Activated gamma-delta T cell treated with Interleukin-2 at 50 U/mL for 16 hours (primary cell): ENCODE measurements at places on chromosomes 5 and 9.
A peak's percentile ranks its signal among the peaks of the same experiment; 100 is the strongest.

- DNase-seq, result no peak
These were observed 388.6 kb upstream of the CDH6 start for GRCh38 chr5:30804739-30805505.

- no peak for DNase-seq
These were observed 55.2 kb upstream of the CTSL start for GRCh38 chr9:87670572-87671264.

DNA sequence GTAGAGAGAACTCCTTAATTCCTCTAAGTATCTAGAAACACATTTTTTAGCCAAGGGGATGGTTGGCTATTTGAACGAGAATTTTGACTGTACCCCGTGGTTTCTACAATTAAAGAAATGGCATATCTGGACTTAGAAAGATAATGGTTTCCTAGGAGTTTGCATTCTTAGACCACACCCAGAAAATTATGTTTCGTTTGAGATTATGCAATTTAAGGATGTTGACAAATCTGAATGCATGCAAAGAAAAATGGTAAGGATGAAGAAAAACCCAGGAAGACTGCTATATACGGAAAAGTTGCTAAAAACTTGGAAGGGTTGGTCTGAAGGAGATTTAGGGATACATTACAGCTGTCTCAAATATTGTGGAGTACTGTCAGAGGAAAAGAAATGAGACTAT, 538.5 kb upstream of the WWC1 start:
- DNase-seq, result no peak

- no peak for DNase-seq
These were observed 17.2 kb downstream of the KDM3B start for GRCh38 chr5:138369706-138370105.

DNA sequence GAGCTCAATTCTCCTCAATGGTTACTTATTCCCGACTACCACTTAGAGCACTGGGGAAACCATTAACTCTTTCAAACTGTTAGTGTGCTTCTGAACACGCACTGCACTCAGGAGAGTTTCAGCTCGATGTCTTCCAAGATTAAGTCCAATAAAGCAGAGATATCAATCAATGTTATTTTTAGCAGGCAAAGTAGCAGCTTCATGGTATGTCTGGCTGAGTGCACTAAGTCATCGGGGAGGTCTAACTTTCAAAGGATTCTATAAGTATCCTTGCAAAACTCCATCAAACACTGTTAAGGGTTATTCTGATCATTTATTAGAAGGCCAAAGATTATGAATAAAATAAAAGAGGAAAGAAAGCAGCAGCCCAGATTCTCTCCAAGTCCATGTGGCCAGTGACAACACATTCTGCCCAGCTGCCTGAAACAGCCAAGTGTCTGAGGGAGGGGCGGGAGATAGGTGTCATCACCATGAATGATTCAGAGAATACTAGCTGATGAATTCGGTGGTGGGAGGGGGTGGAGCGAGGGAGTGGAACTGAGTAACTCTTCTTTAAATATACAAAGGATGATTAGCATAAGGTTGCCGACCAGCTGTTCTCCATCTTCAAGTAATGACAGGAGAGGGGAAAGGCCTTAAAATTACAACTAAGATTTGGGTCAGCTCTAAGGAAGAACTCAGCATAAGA, 21.3 kb downstream of the NREP start:
- no peak for DNase-seq

- no peak for DNase-seq
These were observed 608.7 kb downstream of the KCTD16 start for GRCh38 chr5:144779368-144779767.

DNA sequence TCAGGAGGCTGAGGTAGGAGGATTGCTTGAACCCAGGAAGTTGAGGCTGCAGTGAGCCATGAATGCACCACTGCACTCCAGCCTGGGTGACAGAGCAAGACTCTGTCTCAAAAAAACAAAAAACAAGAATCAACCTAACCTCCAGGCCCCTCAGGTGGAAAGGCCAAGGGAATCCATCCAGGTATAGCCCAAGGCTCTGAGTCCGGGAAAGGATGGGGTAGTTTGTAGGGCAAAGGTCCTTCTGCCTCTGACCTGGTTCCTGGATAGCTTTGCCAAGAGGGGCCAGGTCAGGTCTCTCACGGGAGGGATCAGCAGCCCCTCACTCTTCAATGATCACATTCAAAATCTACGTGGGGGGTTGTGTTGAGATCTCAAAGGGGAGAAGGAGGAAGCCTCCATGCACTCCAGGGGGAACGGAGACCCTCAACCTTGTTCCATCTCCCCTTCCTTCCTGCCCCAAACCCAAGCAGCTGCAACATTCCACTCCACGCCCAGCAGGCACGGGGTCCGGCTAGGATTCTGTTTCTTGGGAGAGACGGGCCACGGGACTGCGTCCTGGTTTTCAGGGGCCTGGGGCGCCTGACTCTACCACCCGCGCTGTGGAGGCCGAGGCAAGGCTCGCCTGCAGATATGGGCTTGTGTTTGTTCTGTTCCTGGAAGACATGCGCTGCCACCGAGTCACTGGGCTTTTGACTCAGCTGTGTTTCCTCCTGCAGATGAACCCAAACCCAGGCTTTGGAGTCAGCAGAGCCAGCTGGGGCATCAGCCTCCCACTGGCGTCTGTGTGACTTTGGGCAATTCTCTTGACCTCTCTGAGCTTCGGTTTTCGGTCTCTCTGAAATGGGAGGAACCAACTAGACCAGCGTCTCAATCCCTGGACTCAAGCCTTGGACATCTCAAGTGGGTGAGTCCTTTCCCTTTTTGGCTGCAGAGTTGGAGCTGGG, 35.5 kb downstream of the PLPP7 start:
- DNase-seq, result no peak

GRCh38 chr5:252546-252945, 18.9 kb upstream of the PDCD6 start:
- no peak for DNase-seq

- no peak for DNase-seq
These were observed 9.8 kb upstream of the CYLC2 start for GRCh38 chr9:102985162-102985895.

DNA sequence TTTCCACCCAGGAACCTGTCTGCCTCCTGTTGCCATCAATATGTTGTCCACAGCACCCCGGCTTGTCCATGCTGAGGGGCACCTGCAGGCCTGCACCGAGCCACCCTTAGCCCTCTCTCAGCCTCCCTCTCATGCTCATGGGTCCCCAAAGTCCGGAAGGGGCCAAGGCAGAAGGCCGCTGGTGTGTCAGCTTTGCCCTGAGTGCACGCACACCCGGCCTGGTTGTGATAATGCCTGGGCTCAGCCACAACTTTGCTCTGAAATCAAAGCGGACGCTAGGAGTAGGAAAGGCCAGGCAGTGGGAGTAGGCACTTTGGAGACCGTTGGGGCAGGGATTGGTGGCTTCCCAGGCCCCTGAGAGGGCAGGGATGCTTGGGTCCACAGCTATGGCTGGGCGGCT, 201.8 kb upstream of the NUDT12 start:
- no peak for DNase-seq

DNA sequence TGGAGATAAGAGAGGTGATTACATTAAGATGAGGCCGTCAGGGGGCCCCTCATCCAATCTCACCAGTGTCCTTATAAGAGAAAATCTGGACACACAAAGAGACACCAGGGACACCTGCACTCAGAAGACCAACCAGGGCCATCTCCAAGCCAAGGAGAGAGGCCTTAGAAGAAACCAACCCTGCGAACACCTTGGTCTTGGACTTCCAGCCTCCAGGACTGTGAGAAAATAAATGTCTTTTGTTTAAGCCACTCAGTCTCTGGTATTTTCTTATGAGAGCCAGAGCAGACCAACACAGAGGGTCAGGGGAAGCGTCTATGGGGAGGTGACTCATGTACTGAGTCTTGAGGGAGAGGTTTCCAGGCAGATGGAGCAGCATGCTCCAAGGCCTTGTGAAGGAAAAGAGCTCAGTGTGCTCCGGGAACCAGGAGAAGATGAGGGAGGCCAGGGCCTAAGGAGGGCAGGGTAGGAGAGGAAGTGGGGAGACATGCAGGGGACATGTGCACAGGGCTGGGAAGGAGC, 5.4 kb downstream of the PHYKPL start:
- no peak for DNase-seq

DNA sequence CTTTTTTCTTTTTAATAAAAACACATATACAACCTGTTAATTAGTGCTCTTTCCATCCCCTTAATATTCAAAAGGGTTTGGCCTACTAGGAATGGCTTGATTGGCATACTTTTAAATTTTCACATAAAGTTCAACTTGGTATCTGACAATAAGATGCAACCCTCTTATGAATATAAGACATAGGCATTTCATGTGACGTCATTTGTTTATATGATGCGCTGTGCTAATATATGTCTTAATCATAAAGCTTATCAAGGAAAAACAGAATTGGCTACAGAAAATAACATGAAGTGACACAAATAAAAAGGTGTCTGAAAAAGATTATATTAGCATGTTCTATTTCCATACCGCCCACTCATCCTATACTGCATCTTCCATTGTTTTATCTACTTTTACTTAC, 1642.4 kb downstream of the EFNA5 start:
- no peak for DNase-seq

GRCh38 chr5:97009212-97009898, 73.5 kb downstream of the LNPEP start:
- no peak for DNase-seq

- DNase-seq, result no peak
These were observed 626 bp upstream of the FST start for GRCh38 chr5:53479590-53480415.

GRCh38 chr5:83731638-83732037, 11.0 kb upstream of the HAPLN1 start:
- no peak for DNase-seq

GRCh38 chr5:158538506-158539074, 561.1 kb downstream of the EBF1 start:
- no peak for DNase-seq

GRCh38 chr9:132240841-132241482, 79.1 kb downstream of the NTNG2 start:
- DNase-seq, result peak; percentile 98

GRCh38 chr9:81395676-81396054, 293.7 kb downstream of the TLE1 start:
- DNase-seq, result no peak

GRCh38 chr9:18208166-18209059, 265.5 kb upstream of the ADAMTSL1 start:
- no peak for DNase-seq

- DNase-seq, result no peak
These were observed 438.0 kb upstream of the MPDZ start for GRCh38 chr9:13717322-13718054.

GRCh38 chr5:116935561-116936162, 361.0 kb upstream of the SEMA6A start:
- DNase-seq, result no peak
